ENCODE measurements at places on chromosomes 2 and 18. TPM values are rescaled to one million over a fixed set of nuclear protein-coding genes. Genes with fewer than 3 reads are reported as not detected.

The SLC5A7 gene
- total RNA-seq, result not detected

The HOXD8 gene
- total RNA-seq, result 0.23 TPM

The PKDCC gene
- total RNA-seq, result 147 TPM

The CXCR1 gene
- not detected for total RNA-seq

The HAT1 gene
- total RNA-seq, result 31.3 TPM

The LOXL3 gene
- total RNA-seq, result 62.8 TPM

The SMYD1 gene
- not detected for total RNA-seq

The SERPINB13 gene
- not detected for total RNA-seq

The SCYGR3 gene
- not detected for total RNA-seq

The CRYGD gene
- total RNA-seq, result not detected

The TXNDC2 gene
- total RNA-seq, result not detected

The KHK gene
- 1.9 TPM for total RNA-seq

The NGEF gene
- 0.38 TPM for total RNA-seq

The CCDC85A gene
- total RNA-seq, result 2.8 TPM

The LRATD1 gene
- 0.47 TPM for total RNA-seq

The XRCC5 gene
- 191 TPM for total RNA-seq

The TMEM37 gene
- total RNA-seq, result not detected

The GREB1L gene
- 0.23 TPM for total RNA-seq

The KCNF1 gene
- total RNA-seq, result not detected

All from smooth muscle cell of the coronary artery (primary cell).